ENCODE measurements at places on chromosomes 6 and 20.

DNA sequence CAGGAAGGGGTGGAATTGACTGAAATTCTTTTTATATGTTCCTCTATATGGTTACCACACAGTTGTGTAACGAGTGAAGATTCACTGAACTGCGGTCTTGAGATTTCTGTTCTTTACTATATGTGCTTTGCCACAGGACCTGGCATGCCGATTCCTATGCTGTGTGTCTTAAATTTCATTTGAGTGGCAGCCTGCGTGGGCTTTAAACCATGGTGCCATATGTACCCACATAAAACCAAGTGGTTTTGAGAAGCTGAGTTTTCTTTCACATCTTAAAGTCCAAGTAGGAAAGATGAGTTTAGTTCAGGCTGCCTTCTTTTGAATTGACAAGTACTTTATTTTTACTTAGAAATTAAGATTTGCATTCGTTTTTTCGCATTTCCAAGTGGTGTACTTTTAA is 101.1 kb downstream of the DOK5 start:
- no peak for DNase-seq

GRCh38 chr20:48532028-48532427 is 295.8 kb downstream of the PREX1 start:
- no peak for DNase-seq

GRCh38 chr6:168180548-168181011 is 101.6 kb upstream of the FRMD1 start:
- DNase-seq = no peak

GRCh38 chr6:129596522-129596921 is 113.5 kb downstream of the ARHGAP18 start:
- DNase-seq = no peak

DNA sequence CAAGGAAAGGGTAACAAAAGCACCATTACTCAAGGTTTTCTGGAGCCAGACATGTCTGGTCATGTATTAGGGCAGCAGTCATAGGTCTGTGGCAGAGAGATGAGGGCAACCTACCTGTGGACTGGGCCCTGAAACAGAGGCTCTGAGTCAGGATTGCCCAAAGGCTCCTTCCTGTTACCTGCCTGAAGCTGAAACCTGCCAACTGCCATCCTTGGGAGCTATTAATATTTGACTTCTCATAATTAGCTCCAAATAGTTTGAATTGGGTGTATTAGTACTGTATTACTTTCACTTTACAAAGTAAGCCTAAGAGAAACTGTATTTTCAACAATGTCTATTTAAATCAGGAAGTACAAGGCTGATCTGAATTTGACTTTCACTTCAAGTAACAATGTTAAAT is 72.0 kb upstream of the TBX18 start:
- DNase-seq = no peak

GRCh38 chr6:125379174-125379573 is 77.4 kb upstream of the HDDC2 start:
- no peak for DNase-seq

DNA sequence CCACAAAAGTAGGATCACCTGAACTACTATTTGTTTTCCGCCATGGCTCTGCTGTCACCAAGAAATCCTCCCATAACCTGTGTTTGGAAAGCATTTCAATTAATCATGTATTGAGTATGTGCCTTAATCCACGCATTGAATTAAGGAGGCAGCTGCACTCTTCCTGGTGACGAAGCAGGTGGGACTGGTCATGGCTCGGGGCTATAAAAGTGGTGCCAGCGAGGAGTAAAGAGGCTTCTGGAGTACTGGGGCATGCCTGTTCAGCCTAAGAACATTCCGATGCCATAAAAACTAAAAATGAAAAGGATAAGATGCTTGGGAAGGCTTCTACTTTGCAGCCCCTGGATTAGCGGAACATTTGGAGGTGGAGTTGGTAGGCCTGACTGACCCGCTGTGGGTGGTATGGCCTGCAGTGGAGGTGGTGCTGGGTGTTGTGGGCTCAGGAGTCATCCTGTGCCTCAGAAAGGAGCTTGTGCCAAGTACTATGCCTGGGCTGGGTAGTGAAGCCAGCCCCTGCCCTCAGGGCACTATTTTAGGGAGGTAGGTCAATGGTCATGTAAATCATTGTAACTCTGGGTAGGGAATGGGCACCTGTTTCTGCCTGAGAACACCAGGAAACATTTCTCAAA is 110.5 kb downstream of the B3GAT2 start:
- DNase-seq = no peak

DNA sequence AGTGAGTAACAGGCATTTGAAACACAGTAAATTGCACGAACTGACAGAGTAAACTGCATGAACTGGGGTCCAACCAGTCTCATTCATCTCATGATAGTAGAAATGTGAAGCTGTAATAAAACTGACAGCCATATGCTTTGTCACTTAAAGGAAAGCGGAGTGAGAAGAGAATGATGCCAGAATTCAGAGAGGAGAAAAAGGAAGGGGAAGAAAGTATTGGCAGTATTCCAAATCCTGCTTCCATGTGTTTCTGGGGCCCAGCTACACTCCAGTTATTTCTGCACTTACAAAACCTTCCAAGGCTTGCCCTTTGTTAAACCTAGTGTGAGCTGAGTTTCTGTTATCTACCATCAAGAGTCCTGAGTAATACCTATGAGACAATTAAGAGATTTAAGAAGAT is 17.2 kb downstream of the SNX14 start:
- DNase-seq = no peak

- DNase-seq = no peak
Observed at GRCh38 chr6:34084591-34085290, 61.1 kb downstream of the GRM4 start.

- DNase-seq = no peak
Observed at GRCh38 chr20:25356271-25356933, 34.2 kb downstream of the ABHD12 start.

GRCh38 chr6:105646391-105646867 is 243.5 kb upstream of the PREP start:
- no peak for DNase-seq

- DNase-seq = no peak
Observed at GRCh38 chr6:37690964-37691735, 6.5 kb downstream of the MDGA1 start.

- DNase-seq = no peak
Observed at GRCh38 chr20:54083459-54083858, 13.1 kb upstream of the BCAS1 start.

DNA sequence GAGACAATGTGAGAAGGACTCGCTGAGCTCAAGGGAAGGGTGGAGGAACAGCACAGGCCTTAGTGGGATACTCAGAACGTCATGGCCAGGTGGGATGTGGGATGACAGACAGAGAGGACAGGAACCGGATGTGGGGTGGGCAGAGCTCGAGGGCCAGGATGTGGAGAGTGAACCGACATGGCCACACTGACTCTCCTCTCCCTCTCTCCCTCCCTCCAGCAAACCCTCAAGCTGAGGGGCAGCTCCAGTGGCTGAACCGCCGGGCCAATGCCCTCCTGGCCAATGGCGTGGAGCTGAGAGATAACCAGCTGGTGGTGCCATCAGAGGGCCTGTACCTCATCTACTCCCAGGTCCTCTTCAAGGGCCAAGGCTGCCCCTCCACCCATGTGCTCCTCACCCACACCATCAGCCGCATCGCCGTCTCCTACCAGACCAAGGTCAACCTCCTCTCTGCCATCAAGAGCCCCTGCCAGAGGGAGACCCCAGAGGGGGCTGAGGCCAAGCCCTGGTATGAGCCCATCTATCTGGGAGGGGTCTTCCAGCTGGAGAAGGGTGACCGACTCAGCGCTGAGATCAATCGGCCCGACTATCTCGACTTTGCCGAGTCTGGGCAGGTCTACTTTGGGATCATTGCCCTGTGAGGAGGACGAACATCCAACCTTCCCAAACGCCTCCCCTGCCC is 1.7 kb downstream of the TNF start:
- DNase-seq = no peak

DNA sequence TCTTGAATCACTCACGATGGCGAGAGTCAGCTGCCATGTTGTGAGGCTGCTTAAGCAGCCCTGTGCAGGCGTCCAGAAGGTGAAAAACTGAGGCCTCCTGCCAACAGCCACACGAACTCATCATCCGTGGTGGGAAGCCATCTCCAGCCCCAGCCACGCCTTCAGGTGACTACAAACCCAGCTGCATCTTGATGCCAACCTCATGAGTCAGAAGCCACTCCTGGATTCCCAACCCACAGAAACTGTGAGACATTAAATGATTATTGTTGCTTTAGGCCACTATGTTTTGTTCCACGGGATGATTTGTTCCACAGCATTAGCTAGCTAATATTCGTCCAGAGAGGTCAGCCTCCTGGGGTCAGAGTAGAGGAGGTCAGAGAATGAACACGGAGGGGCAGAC is 80.5 kb downstream of the SNX5 start:
- DNase-seq = no peak

- DNase-seq = peak; percentile 31
Observed at GRCh38 chr20:63682384-63683139, 13.9 kb upstream of the TNFRSF6B start.

- no peak for DNase-seq
Observed at GRCh38 chr6:88683734-88684133, 279.7 kb downstream of the RNGTT start.

- no peak for DNase-seq
Observed at GRCh38 chr6:140816681-140817080, 1316.0 kb upstream of the GJE1 start.

DNA sequence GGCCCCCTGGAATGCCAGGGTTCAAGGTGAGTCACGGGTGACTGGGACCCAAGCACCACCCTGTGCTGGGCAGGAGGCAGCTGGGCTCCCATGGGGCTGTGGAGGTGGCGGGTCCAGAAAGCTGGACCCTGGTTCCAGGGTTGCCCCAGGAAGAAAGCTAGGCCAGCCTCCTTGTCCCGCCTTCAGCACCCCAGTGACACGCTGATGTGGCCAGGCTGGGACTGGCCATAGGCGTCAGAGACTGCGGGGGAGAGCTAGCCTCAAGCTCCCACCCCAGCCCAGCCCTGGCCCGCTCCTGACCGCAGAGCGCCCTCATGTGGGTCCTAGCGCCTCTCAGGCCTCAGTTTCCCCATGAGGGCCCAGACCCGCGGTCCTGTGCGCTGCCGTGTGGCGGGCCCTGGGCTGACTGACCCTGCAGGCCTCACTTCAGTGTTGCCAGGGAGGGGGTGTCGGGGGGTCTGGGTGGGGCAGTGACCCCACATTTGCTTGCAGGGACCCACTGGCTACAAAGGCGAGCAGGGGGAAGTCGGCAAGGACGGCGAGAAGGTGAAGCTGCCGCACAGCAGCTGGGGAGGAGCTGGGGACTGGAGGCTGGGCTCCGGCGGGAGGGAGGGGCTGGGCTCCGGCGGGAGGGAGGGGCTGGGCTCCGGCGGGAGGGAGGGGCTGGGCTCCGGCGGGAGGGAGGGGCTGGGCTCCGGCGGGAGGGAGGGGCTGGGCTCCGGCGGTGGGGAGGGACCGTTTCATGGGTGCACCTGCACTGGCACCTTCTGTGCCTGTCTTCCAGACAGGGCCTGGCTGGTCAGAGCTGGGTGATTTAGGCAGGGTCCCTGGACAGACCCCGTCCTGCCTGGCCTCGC is 7.9 kb downstream of the COL9A3 start:
- no peak for DNase-seq

DNA sequence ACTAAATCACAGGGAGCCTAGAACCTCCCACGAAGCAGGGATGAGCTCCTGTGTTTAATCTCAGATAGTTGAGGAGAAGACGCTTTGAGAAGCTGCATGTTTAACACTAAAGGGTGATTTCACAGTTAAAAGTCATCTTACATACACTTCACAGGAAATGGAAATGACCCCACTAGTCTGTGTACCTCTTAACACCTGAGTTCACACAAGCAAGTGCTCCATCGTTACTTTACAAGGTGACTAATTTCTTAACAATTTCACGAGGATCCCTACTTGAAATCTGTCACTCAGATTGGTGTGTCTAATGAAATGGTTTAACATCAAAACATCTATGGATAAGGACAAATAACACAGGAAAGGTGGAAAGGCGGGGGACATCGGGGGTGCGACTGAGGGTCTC is 93.8 kb upstream of the RPS6KA2 start:
- DNase-seq = no peak

DNA sequence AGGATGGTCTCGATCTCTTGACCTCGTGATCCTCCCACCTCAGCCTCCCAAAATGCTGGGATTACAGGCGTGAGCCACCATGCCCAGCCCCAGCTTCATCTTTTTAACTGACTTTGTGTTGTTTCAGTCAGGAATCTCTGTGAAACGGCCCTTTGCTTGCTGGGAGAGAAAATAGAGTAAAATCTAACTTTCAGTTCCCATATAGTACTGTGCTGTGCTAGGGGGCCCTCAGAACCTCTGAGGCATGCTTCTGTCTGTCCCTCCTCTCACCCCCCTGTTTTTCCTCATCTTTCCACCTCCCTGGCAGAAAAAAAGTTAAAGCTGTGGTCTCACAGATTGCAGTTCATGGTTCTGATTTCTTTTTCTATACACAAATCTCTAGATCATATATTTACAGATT is 48.4 kb downstream of the LRP11 start:
- DNase-seq = no peak

GRCh38 chr6:28765978-28766351 is 157.8 kb downstream of the TRIM27 start:
- no peak for DNase-seq

GRCh38 chr6:154933181-154933827 is 61.8 kb upstream of the TIAM2 start:
- no peak for DNase-seq

DNA sequence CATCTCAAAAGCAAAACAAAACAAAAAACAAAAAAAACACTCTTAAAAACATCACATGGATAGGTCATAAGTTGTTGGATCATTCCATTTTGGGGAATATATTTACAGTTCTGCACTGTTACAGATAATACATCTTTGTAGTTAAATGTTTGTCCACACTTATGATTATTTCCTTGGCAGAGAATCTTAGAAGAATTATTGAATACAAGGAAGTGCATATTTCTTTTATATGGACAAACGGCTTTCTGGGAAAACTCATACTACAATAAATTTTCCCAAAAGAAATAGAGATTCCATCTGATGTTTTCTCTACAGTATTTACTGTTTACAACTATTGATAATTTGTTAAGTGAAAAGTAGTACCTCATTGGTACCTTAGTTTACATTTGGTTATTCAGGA is 33.8 kb downstream of the GMPR start:
- no peak for DNase-seq

- DNase-seq = no peak
Observed at GRCh38 chr6:154157082-154157481, 118.0 kb downstream of the OPRM1 start.

DNA sequence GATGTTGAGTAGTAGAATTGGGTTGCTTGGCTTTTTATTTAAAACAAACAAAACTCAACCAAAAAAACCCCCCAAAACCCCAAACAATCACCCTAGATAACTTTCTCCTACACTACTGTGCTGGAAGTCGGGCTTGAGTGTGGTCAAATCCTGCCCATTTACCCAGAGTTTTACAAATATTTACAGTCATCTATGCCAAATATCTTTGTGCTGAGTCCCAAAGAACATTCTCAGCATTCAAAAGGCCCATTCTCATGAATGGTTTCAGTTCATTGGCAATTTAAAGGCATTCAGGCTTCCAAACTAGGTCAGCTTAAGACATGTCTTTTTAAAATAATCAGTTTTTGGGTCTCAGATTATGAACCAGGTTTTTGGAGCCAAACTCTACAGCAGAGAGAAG is 1.8 kb downstream of the RNF144B start:
- DNase-seq = no peak
